H1 (cell line): ENCODE measurements at places on chromosomes 3 and 15. TPM values are rescaled to one million over a fixed set of nuclear protein-coding genes. Genes with fewer than 3 reads are reported as not detected.

Gene TGM5
- total RNA-seq: not detected in 2 replicates

DNA sequence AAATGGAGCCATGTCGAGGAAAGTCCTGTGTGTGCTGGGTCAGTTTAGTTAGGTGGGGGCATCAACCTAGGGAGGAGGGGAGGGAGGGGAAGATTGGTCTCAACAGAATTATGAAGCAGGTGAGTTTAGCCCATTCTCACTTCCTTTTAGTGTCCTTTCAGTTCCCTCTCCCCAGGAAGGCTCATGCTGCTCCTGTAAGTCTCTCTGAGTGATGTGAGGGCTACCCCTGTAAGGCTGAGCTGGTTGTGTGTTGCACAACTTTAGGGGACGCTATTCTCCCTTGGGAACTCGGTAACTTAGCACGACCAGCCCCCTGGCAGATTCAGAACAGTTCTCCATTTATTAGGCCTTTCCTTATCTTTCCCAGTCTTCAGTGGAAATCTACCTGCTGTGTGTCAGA lies 21.2 kb downstream of the IL5RA start:
- DNase-seq: no peak

DNA sequence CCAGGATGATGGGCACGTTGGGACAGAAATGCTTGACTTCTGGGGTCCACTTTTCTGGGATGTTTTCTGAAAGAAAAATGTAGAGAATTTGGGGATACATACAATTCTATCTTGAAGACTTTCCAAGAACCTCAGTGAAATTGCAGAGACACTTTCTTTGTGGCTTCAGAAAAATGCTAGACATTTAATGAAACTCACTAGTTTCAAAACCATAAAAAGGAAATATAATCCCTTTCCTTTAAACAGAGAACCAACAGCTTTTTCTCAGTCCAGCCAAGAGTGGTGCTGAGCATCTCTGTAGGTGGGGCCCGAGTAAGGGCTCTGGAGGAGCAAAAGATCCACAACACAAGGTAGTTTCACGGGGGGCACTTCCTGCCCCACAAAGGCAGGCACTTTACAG lies 4.4 kb upstream of the GPX1 start:
- DNase-seq: no peak

GRCh38 chr3:98817547-98818041 lies 54.5 kb downstream of the ST3GAL6 start:
- DNase-seq: no peak

DNA sequence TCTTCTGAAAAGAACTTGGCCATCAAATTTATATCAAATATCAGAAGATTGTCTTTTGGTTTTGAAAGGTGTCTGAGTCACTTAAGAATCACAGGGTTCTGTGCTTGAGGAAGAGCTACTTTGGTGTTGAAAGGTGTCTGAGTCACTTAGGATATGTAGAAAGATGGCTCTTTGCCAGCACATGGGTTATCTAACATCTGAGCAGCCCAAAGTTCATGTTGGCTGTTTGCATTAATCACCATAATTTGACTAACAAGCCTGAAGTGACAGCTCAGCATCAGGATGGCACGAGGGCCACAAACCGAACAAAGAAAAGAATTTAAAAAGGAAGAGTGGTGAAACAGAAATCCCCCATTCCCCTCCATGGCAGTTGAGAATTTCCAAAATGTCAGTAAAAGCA lies 190.5 kb upstream of the CMC1 start:
- DNase-seq: no peak

GRCh38 chr15:55937040-55937439 lies 56.4 kb downstream of the NEDD4 start:
- no peak for DNase-seq

Gene CHRNA7
- 7.5 and 9.1 TPM in 2 replicates for total RNA-seq

DNA sequence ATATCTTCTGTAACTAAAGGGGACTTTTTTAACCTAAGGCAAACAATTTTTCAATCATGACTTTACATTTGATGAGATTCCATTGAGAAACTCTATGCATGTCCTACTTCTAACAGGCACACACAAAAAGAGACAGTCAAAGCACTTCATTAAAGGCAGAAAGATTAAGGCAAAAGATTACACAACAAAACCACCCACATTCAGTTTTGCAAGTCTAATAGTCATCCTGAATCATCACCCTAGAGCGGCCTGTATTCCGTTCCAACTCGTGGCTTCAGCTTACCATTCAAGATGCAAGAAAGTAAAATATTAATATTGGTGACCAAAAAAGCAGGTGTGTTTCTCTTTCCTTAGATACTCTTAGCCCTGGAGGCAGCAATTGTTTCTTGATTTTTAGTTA lies 205.9 kb downstream of the P3H2 start:
- no peak for DNase-seq

DNA sequence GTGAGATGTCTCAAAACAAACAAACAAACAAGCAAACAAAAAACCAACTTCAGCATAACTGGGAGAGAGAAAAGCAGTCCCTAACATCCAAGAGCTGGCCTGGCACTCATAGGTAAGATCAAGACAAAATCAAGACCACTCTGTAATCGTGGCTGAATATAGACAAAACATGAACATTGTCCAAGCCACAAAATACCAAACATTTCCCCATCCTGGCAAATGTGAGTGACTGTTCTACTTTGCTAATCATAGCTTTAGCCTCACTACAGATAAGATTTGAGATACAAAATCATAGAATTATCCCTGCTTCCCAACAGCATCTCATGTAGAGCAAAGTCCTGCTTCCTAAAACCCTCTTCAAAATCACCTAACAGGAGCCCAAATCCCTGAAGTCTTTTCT lies 116.7 kb upstream of the PRTG start:
- DNase-seq: no peak

Gene ZNF717
- not detected in 2 replicates for total RNA-seq

- no peak for DNase-seq
Measured at GRCh38 chr15:68206711-68207151, 1.6 kb upstream of the CALML4 start.

Gene TCAIM
- total RNA-seq: 21.7 and 22.1 TPM in 2 replicates
